ENCODE measurements at places on chromosomes 3 and 15.

DNA sequence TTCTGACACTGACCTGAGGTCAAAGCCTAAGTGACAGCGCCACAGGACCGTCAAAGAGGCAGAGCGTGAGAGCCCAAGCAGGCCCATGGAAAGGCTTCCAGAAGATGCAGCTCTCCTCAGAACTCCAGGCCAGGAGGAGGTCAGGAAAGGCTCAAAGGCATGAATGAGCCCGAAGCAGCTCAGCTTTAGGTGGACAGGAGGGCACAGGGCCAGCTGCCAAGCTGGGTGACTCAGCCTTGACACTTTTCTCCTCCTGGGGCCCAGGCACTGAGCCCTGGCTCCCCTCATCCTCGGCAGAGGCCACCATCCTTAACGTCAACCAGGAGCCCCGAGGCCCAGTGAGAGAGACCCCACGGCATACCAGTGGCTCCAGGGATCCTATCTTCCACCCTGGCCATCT lies 62.9 kb downstream of the ADCY5 start:
- no peak for DNase-seq

- no peak for DNase-seq
These were observed 8.2 kb downstream of the PLCD1 start for GRCh38 chr3:38021196-38021595.

GRCh38 chr3:175208326-175208725 lies 349.2 kb downstream of the NAALADL2 start:
- DNase-seq, result no peak

- no peak for DNase-seq
These were observed 702 bp downstream of the ARHGEF3 start for GRCh38 chr3:56800832-56801661.

GRCh38 chr15:40307421-40308211 lies at the start of gene PLCB2:
PLCB2 (minus strand) TSS chr15:40307935; CDS start chr15:40307672, 263 bp downstream.
- no peak for DNase-seq
